8988T (cell line): ENCODE measurements at places on chromosomes 7 and 10.

DNA sequence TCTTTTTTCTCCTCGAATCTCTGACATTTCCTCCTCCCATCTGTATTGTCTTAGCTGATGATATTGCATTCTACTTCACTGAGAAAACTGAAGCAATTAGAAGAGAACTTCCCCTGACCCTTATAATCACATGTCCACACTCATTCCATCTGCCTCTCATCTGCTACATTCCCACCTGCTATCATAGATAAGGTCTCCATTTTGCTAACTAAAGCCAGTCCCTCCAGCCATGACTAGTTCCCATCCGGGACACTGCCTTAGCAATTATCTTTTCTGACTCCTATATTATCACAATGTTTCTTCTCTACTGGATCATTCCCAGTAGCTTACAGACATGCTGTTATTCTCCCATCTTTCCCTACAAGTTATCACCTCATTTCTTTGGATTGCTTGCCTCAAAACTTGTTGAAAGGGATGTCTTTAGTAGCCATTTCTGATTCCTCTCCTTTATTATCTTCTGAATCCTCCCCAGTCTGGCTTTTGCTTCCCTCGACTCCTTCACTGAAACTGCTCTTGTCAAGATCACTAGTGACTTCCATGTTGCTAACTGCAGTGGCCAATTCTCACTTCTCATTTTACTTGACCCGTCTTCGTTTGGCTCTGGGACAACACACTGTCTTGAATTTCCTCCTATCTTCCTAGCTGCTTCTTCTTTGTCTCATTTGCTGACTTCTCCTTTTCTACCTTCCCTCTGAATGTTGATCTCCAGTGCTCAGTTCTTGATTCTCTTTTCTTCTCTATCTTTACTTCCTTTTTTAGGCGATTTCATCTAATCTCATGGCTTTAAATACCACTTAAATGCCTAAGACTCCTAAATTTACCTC lies 35.9 kb downstream of the FZD1 start:
- DNase-seq: no peak

GRCh38 chr10:103054621-103055020 lies 136.5 kb downstream of the CNNM2 start:
- no peak for DNase-seq

- no peak for DNase-seq
Measured at GRCh38 chr10:18368273-18368672, 228.0 kb downstream of the CACNB2 start.

DNA sequence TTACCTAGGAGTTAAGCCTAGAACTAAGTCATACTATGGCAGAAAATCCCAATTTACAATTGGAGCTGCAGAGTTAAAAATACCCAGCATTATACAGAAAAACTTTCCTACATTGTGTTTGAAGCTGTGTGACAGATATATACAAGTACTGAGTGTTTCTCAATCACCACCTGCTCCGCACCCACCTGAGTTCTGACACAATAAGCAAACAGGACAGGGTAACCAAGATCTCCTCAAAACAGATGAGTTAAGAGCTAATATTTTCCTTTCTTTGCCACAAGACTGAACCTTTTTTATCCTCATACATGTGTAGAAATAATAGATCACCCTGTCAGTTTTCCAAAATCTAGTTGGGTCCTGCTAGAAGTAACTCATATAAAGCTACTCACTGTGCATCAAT lies 186.3 kb downstream of the DOCK4 start:
- no peak for DNase-seq

DNA sequence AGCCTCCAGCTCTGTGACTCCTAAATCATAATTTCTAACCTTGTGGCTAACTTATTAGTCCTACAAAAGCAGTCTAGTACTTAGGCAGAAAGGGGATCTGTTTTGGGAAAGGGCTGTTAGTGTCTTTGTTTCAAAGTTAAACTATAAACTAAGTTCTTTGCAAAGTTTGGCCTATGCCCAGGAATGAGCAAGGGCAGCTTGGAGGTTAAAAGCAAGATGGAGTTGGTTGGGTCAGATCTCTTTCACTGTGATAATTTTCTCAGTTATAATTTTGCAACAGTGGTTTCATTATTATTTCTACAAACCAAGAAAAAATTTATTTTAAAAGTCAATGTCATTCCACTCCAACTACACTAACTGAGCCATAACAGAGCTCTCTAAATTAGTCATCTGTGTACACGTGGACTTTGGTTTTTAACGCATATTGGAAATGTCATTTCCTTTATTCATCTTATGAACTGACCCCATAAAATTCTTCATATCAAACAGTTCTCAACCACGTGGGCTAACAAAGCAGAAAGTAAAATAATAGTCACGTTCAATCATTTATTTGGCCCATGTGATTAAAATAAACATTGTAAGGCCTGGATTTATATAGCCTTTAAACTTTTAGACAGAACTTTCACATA lies 143.2 kb upstream of the C7orf33 start:
- DNase-seq: no peak

GRCh38 chr10:80194373-80195045 lies 10.8 kb downstream of the ANXA11 start:
- no peak for DNase-seq

DNA sequence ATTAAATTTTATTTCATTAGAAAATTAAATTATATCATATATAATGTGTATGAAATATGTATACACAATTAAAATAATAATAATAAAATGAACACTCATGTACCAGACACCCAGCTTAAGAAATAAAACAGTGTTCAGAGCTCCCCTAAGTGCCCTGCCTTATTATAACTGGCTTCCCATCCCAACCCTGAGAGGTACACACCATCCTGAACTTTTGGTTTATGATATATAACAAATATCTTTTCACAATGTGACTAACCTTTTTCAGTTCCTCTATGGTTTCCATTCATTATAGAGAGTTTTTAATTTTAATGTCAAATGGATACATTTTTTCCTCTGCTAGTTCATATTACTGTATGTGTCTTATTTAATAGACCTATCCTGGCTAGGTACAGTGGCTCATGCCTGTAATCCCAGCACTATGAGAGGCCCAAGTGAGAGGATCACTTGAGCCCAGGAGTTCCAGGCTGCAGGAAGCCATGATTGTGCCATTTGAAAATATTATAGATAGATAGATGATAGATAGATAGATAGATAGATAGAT lies 24.0 kb upstream of the STEAP2 start:
- no peak for DNase-seq

DNA sequence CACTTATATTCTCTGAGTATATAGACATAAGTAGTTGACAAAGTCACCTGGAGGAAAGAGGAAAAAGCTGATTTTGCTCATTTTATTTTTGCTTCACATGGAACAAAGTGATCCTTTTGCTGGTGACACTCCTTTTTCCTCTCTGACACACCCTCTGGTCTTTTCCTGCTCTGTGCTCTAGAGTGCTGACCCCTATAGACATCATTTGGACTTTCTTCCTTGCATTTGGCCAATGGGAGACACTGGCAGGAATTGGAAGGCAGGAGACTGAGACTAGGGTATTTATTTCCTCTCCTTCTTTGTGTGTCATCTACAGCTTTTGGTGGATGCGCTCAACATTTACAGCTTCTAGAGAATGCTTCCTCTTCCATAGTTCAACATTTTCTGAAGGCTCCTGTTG lies 1078.1 kb downstream of the SORCS1 start:
- no peak for DNase-seq

- DNase-seq: no peak
Measured at GRCh38 chr10:24912215-24912614, 40.2 kb downstream of the PRTFDC1 start.

GRCh38 chr7:63080406-63080805 lies 918.2 kb upstream of the ZNF722 start:
- DNase-seq: no peak

- DNase-seq: no peak
Measured at GRCh38 chr7:32074787-32075585, 4.8 kb upstream of the PDE1C start.

DNA sequence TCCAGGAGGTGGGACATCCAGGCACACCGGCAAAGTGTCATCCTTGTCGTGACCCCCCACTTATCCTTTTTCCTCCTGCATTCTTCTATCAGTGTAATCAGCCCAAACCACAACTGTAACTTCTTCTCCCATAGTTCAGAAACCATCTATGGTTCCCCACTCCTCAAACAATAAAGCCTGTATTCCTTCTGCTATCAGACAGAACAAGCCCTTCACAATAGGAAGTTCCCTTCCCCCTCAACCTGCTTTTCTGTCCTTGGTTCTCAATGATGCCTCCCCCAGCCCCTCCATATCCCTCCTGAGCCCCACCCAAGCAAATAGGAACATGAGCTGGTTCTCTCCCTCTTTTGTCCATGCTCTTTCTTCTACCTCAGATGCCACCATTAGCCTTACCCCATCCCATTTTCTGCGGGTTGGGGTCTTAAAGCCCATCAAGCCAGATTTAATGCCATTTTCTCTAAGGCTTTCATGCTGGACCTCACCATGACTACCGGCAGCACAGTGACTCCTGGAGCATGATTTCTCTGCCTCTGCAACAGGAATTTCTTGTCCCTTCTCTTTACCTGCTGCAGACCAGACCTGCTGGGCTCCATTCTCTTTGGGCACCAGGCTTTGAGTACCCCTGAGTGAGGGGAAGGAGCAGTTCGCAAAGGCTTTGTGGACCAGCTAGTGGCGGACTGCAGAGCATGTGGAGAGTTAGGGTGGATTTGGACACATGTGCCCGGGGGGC lies 92.8 kb upstream of the PAX2 start:
- DNase-seq: no peak

GRCh38 chr10:26550774-26551526 lies 112.8 kb downstream of the APBB1IP start:
- DNase-seq: peak; percentile 58

GRCh38 chr10:104339469-104340110 lies 1.3 kb upstream of the ITPRIP start:
- DNase-seq: no peak

DNA sequence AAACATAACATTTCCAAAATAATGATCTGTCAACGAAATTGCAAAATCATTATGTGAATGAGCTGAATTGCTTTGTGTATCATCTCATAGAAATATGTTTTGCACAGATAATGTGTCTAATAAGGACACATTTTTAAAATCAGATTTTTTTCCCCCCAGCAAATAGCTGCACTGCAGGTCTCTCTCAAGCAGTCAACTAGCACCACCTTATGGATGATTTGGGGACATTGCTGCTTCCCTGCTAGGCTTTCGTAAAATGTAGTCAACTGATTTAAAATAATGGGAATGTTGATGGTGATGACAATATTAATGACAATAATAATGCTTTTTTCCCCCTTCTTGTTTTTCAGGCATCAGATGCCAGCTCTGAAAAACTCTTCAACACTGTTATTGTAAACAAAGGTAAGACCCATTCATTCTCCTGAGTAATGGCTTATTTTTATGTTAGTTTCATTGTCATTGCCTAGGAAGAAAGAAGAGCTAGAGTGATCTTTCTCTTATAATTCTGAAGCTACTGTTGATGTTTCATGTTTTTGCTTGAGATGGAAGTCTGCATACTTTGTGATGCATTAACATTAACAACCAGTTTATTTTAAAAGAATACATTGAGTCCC lies 433.6 kb upstream of the GALNT17 start:
- DNase-seq: no peak

DNA sequence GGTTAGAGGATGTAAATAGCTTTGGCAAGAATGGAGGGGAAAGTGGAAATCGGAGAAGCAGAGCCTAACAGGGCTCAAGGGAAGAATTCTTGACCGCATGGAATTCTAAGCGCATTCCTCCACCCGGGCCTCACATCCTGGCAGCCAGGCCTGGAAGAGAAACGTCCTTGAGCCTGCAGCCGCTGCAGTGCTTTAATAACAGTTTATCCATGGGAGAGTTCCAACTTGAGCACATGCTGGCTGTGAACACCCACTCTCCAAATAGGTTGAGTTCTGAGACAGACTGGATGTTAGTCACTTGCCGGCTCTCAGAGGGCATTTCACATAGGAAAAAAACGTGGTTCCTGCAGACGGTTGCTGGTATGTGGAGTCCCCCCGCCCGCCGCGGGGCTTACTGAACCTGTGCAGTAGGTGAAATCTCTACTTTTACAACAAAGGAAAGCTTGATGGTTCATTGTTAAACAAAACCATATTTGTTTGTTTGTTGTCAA lies 61.4 kb upstream of the STEAP1B start:
- peak; percentile 33 for DNase-seq

DNA sequence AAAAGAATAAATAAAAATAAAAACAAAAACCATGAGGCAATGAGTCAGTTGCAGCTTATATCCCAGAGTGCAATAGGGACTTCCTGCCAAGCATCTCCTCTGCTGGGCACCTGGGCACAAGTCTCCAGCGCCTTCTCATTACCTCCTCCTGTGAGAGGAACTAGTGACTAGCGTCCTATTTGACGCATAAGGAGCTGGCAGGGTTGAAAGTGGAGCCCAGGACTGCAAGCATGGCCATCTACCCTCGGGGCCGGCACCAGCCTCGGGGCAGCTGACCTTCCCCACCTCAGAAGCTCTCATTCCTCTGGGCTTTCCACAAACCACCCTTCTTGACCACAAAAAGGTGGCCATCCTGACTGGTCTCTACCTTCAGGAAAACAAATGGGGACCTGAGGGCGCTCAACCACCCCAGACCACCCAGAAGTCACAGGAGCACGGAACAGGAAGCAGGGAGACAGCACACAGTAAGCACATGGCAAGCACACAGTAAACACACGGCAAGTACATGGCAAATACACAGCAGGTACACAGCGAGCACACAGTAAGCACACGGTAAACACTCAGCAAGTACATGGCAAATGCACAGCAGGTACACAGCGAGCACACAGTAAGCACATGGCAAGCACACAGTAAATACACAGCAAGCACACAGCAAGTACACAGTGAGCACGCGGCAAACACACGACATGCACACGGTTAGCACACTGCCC lies 19.1 kb downstream of the CTBP2 start:
- DNase-seq: no peak

DNA sequence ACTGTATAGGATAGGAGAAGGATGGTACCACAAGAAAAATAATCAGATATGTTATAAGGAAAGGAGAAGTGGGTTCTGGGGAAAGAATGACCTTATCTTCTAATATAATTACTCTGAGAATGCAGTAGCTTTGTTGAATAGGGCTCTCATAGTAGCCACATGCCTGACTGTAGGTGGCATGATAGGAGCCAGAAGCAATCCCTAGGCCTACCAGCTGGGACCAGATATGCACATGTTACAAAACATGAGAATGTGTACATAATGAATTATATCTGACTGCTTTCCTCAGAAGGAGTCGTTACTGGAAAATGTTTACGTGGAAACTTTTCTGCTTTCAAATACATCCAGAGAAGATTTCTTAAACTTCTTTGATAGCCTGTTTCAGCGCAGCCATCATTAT lies 53.2 kb upstream of the FAM3C start:
- DNase-seq: no peak

GRCh38 chr7:136502162-136502561 lies 366.3 kb upstream of the CHRM2 start:
- no peak for DNase-seq
